ENCODE measurements at places on chromosomes 1 and 21. TPM values are rescaled to one million over a fixed set of nuclear protein-coding genes. Genes with fewer than 3 reads are reported as not detected.

DNA sequence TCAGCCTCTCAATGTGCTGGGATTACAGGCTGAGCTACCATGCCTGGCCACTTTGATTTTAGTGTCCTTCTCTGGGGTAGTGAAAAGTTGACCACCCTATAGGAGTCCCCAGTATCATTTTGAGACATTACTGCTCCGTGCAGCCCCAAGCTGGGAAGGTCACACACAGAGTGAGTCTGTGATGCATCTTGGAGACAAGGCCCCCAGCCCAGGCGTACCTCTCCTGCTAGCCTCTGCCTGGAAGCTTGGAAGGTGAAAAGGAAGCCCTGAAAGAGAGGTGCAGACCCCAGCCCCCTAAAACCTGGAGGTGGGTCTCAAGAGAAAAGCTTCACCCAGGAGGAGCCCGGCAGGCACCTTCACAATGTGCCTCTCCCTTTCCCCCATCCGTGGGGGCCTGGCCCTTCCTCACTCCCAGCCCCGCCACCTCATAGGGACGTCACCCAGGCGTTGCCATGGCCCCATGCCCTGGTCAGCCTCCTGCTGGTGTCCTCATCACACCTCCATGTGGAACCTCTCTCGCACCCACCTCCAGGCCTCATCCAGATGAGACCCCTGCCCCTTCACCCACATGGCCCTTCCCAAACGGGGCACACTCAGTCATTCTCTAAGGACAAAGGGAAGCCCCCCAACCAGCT is 5.6 kb upstream of the ARF1 start:
- DNase-seq = no peak

DNA sequence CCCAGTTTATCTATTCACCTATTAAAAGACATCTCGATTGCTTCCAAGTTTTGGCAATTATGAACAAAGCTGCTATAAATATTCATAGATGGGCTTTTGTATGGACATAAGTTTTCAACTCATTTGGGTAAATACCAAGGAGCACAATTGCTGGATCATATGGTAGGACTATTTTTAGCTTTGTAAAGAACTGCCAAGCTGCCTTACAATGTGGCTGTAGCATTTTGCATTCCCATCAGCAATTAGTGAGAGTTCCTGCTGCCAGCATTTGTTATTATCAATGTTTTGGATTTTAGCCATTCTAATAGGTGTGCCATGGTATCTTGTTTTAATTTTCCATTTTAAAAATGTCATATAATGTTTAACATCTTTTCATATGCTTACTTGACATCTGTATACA is 475.6 kb upstream of the NCAM2 start:
- DNase-seq = no peak

DNA sequence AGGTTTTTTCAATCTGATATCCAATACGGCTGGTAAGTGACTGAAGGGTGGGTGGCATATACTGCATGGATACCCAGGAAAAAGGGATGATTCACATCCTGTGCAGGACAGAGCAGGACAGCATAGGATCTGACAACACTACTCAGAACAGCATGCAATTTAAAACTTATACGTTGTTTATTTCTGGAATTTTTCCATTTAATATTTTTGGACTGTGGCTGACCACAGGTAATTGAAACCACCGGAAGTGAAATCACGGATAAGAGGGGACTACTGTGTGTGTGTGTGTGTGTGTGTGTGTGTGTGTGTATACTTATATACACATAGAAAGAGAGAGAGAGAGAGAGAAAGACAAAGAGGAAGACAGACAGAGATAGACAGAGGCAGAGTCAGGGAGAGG is 23.0 kb downstream of the ERICH3 start:
- no peak for DNase-seq

- no peak for DNase-seq
Measured at GRCh38 chr1:2322581-2323211, 68.7 kb downstream of the MORN1 start.

GRCh38 chr1:5990913-5991312 is 1.3 kb downstream of the NPHP4 start:
- DNase-seq = no peak

DNA sequence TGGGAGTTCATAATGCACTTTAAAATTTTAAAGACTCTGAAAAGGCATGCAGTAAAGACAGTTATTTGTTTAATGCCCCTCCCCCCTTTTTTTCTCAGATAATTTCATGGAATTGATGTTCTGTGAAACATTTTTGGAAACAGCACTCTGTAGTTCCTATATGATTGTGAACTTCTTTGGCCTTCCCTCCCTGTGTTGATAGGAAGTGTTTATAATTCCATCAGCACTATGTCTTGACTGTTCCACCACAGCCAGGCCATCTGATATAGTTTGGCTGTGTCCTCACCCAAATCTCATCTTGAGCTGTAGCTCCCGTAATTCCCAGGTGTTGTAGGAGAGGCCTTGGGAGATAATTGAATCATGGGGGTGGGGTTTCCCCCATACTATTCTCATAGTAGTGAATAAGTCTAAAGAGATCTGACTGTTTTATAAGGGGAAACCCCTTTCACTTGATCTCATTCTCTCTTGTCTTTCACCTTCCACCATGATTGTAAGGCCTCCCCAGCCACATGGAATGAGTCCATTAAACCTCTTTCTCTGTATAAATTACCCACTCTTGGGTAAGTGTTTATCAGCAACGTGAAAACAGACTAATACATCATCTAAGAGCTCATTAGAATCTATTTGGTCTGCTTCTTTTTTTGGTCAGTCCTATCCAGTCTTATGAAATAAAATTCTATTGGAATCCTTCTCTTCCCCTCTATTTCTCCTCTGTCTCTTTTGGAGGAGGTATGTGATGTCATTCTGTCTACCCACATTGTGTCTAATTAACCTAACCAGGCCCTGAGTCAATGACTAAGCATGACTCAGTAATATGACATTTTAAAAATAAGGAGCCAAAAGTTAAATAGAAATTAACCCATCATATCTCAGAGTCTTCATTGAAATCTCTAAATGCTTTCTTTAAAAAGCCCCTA is 8.9 kb downstream of the CCDC185 start:
- no peak for DNase-seq

DNA sequence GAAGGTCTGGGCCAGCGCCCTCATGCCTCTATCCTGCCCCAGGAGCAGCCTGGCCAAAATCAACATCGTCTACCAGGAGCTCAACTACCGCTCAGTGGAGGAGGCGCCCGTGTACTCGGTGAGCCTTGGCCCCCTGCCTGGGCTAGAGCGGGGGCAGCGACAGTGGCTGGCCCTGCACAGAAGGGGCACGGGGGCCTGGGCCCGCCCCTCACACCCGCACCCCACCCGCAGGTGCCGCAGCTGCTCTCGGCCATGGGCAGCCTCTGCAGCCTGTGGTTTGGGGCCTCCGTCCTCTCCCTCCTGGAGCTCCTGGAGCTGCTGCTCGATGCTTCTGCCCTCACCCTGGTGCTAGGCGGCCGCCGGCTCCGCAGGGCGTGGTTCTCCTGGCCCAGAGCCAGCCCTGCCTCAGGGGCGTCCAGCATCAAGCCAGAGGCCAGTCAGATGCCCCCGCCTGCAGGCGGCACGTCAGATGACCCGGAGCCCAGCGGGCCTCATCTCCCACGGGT is 10.8 kb downstream of the SCNN1D start:
- DNase-seq = no peak

GRCh38 chr1:231070758-231071444 is 30.8 kb upstream of the FAM89A start:
- no peak for DNase-seq

Gene FAM78B
- 0.31 TPM for total RNA-seq

Gene CEP170
- 26.0 TPM for total RNA-seq

Measured in T-helper 17 cell (primary cell).